ENCODE measurements at places on chromosomes 2 and 18.

DNA sequence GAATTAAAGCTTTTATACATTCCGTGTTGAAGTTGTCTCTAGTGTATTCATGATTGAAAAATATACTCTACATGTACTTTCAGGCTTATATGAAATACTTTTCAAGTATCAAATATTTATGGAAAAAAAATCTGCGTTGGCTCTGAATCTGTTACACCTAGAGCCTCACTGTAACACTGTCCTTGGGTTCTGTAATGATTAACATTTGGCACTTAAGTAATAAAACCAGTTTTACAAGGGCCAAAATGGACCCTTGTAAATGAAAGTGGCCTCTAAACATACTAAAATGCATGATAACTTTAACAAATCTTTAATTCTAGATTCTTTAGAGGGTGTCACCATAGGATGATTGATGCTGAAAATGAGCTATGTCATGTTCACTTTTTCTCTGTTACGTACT is 162.8 kb downstream of the PTPRM start:
- DNase-seq: no peak

GRCh38 chr2:55771612-55772011 is 78.0 kb upstream of the PNPT1 start:
- DNase-seq: no peak

- DNase-seq: no peak
Measured at GRCh38 chr2:18578033-18578432, 11.3 kb downstream of the NT5C1B start.

GRCh38 chr2:207248702-207249377 is 83.1 kb upstream of the KLF7 start:
- DNase-seq: no peak

- no peak for DNase-seq
Measured at GRCh38 chr2:157587576-157587975, 41.1 kb downstream of the ACVR1C start.

DNA sequence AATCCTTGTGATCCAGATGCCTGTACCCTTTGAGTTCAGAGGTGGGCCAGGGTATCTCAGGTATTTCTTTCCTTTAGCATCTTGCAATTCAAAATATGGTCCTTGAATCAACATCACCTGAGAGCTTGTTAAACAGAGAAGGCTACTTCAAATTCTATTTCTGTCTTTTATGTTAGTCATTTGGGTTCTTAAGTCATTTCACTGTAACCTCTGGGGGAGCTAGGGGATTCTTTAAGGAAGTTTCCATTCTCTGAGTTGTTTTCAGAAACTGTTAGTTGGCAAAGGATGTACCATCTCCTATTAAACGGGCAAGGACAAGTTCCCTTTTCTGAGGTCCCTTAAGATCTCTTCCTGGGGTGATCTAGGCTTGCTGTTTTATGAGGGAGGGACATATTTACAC is 16.6 kb downstream of the CFLAR start:
- peak; percentile 62 for DNase-seq

GRCh38 chr2:24774373-24774772 is 18.8 kb downstream of the PTRHD1 start:
- DNase-seq: no peak

GRCh38 chr2:146821836-146822316 is 1023.0 kb upstream of the ACVR2A start:
- DNase-seq: no peak

- DNase-seq: no peak
Measured at GRCh38 chr2:28071221-28071620, 180.7 kb downstream of the BABAM2 start.

DNA sequence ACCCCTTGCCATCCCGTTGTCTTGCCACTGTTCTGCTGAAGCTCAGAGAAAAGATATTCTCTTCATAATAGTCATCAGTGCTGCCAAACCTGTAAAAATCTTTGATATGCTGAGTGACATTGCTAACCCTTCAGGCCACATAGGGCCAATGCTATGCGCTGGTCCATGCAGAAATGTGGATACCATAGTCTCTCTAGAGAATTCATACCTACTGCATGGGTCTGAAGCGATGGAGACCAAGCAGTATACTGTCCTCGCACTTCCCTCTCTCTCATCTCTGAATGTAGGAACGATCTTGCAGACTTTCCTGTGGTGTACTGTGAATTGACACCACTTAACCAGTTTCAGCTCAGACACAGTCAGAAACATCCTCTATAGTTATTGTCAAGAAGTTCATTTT is 17.9 kb upstream of the ANKRD44 start:
- no peak for DNase-seq

DNA sequence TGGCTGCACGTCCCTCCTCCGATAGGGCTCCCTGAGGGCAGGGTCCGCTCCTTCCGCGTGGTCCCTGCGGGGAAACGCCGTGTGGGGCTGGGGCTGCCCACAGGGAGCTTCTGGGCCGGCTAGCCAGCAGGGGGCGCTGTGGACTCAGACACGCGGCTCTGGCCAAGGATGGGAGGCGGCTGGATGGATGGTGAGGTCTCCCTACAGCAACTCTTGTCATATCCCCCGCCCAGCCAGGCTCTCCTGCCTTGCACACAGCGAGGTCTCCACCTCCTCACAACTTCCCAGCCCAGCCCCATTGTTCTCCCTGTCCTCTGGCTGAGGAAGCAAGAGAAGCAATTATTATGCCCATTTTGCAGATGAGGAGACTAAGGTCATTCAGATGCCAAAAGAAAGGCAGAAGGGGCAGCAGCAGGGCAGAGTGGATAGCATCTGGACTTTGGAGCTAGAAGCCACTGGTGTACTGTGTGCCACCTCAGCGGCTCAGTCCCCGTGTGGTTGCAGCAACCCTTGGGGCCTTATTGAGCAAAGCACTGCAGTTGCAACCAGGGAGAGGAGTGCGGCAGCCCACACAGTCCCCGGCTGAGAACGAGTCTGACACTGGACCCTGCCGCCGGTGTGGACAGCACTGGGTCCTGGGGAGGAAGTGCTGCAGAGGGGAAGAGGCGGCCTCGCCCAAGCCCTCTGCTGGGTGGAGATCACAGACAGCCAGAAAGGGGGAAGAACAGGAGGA is 99.0 kb downstream of the ZFP36L2 start:
- peak; percentile 87 for DNase-seq

DNA sequence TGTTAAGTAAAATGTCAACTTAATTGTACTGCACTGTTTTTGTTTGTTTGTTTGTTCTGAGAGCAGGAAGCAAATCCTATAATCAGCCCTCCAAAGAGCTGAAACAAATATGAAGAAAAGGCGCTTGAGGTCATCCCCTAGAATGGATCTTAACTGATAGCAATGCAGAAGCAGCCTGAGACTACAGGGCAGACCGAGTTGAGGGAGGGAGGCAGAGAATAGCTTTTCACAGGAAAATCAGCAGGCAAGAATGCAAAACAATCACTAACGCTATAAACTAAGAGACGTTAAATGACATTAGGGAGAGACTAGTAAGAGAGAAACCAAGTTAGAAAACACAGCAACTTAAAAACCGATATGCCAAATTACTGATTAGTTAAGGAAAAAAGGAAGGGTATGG is 37.2 kb downstream of the GALNT1 start:
- no peak for DNase-seq

DNA sequence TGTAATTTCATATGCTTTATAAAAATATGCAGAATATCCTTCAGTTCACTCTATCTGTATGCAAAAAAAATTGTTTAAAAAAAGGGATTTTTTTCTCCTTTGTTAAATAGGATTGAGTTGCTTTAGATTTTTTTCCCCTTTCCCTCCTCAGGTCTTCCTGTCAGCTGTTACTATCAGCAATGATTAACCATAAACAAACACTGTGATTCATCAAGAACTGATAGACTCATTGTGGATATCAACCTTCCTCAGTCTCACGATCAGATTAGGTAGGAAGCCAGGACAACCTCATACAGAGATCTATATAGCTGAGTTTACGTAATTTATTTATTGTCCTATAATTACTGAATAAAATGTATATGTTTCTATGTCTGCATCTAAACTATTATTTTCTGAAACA is 2136.2 kb upstream of the CELF4 start:
- no peak for DNase-seq

GRCh38 chr18:41096504-41096903 is 858.5 kb upstream of the PIK3C3 start:
- no peak for DNase-seq

All from T-helper 1 cell (primary cell).